ENCODE measurements at places on chromosomes 16 and 17.
A peak's percentile ranks its signal among the peaks of the same experiment; 100 is the strongest.

- no peak for DNase-seq
These were observed 46.1 kb upstream of the BPTF start for GRCh38 chr17:67779098-67779672.

GRCh38 chr16:66480265-66481080 is 53.4 kb downstream of the BEAN1 start:
- DNase-seq: no peak

DNA sequence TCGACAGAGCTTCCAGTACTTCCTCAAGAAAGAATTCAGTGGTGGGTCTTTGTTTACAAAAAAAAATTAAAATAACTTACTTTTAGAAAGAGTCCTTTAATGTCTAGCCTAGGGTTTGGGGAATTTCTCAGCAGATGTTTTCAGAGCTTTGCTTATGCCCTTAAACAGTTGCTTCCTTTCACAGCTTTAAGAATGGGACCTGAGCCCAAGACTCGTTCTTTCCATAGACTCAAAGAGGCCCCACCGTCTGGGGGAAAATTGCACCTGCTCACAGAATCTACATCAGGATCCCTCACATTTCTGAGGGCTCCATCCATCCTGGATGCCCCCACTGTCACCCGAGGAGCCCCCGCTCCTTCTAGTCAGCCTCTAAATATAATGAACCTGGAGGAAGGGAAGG is 60.0 kb downstream of the RGS9 start:
- no peak for DNase-seq

- DNase-seq: no peak
These were observed 35.8 kb downstream of the ST3GAL2 start for GRCh38 chr16:70402916-70403659.

GRCh38 chr17:78821961-78822360 is 18.7 kb downstream of the USP36 start:
- no peak for DNase-seq

GRCh38 chr17:37824534-37825485 is 80.0 kb upstream of the HNF1B start:
- no peak for DNase-seq

GRCh38 chr17:42720996-42721583 is 23.8 kb downstream of the EZH1 start:
- DNase-seq: peak; percentile 51

GRCh38 chr16:28878083-28878926 is at the start of gene ATP2A1:
ATP2A1 (plus strand) TSS chr16:28878488; CDS start chr16:28878672, 184 bp downstream.
- no peak for DNase-seq

GRCh38 chr17:80761110-80761871 is 216.7 kb downstream of the RPTOR start:
- no peak for DNase-seq

GRCh38 chr17:49000943-49001342 is 3.8 kb downstream of the IGF2BP1 start:
- DNase-seq: no peak

- DNase-seq: peak; percentile 99
These were observed 14.6 kb upstream of the CSNK1D start for GRCh38 chr17:82287868-82288801.

- DNase-seq: no peak
These were observed 119.8 kb downstream of the ANKRD11 start for GRCh38 chr16:89370601-89371000.

DNA sequence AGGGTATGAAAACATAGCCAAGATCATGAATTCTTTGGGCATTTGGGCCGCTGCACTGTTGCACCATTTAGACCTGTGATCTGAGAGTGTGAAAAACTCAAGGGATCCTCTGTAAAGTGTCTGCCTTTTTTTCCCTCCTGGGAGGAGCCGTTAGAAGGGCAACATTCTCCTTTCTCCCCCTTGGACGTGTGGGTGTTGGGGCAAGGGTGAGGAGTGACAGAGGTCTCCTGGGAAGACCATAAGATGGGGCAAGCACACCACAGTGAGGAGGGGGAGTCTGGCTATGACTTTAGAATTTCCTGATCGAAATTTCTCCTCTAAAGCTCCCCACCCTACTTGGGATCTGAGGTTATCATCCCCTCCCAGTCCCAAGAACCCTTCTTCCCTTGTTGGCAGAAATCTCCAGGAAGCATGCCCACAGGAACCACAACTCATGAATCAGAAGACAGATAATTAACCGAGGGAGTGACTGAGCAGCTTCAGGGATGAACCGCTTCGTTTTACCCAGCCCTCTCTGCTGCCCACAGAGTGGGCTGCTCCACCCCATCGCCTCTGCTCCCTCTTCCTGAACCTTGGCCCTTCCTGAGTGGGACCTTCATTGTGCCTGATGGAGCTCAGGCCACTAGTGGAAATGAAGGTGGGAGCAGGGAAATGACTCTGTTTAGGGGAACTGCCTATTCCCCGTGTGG is 4.2 kb downstream of the ITGB3 start:
- DNase-seq: no peak

GRCh38 chr16:64060631-64061030 is 1061.2 kb downstream of the CDH11 start:
- no peak for DNase-seq

- DNase-seq: no peak
These were observed 14.1 kb upstream of the NUDT16L1 start for GRCh38 chr16:4679156-4679849.

DNA sequence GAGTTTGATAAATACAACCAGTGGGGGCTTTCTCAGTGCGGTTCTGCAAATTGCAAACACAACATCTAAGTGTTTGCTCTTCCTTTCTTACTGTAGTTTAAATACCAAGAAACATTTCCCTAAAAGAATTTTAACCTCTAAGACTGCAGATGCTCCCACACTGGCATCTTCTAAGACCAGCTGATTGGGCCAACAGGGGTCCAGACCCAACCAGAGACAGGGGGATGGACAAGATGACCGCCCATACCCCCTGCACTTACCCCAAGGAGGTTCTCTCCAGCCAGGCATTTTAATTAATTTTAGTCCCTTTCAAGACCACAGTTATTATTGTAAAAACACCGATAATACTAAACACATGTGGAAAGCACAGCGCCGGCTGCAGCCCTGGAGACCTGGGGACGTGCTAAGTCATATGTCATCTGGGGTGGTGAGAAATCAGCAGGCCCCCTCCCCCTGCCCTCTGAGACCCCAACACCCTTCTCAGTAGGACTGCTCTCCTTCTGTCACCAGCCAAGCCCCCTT is 242.3 kb downstream of the SOX9 start:
- DNase-seq: no peak

GRCh38 chr17:7816926-7817642 is 16.9 kb upstream of the KDM6B start:
- DNase-seq: no peak

DNA sequence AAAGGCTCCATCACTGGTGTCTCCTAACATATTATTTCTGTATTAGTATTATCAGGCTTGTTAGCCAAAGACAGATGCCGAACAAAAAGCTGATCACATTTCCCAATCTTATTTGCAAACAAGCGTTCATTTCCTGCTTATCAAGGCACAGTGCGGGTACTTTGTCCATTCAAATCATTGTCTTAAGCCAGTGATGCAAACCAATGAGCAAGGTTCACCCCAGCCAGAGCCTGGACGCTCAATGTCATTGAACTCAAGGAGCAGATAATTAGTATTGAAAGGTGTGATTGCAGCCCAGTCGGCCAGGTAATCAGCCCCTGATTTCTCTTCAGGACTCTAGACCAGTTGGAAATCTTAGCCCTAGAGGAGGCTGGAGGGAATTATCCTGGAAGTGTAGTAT is 20.4 kb upstream of the SOX9 start:
- DNase-seq: no peak

DNA sequence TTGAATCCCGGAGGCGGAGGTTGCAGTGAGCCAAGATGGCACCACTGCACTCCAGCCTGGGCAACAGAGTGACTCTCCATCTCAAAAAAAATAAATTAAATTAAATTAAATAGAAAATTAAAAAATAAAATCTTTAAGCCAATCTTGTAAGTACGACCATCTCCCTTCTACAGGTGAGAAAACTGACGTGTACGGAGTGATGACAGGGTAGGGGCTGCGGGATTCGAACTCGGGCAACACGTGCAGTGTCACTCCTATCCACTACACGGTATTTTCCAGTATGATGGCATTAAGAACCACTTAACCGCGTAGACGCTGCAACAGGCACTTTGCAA is 762 bp downstream of the WDR59 start:
- no peak for DNase-seq

- DNase-seq: no peak
These were observed 19.6 kb downstream of the GLP2R start for GRCh38 chr17:9845306-9845705.

DNA sequence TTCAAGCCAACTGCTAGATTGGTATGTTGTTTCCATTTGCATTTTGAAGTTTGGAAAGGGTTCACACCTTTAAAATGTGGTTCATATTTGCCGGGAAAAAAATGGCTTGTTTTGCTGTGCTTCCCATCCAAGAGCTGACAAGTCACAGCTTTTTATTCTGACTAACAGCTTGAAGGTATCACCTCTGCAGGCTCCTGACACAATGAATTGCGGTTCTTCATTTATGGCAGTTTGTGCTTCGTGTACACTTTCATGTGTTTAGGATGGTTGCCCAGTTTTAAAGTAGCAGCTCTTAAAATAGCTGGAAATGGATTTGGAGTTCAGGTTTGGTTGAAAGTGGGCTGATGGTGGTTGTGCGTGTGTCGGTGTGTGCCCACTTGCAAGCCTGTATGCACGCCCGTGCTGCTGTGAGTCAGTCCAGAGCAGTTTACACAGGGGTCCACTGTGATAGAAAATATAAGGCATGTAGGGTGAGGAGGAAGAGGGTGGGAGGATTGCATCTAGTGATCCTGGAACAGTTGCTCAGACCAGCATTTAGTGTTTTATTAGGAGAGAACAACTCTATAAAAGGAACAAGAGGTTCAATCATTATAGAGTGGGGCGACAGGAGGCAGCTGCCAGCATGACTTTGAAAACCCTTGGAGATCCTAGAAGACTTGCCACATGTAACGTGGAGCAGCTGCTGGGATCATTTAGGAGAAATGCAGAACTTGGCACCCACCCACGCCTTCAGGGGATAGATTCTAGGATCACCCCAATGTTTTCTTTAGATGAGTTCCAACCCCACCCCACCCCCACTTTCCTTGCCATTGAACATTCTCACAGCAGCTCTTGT is 108.0 kb upstream of the TBX2 start:
- no peak for DNase-seq

- DNase-seq: no peak
These were observed 656 bp upstream of the FUS start for GRCh38 chr16:31179219-31179746.

DNA sequence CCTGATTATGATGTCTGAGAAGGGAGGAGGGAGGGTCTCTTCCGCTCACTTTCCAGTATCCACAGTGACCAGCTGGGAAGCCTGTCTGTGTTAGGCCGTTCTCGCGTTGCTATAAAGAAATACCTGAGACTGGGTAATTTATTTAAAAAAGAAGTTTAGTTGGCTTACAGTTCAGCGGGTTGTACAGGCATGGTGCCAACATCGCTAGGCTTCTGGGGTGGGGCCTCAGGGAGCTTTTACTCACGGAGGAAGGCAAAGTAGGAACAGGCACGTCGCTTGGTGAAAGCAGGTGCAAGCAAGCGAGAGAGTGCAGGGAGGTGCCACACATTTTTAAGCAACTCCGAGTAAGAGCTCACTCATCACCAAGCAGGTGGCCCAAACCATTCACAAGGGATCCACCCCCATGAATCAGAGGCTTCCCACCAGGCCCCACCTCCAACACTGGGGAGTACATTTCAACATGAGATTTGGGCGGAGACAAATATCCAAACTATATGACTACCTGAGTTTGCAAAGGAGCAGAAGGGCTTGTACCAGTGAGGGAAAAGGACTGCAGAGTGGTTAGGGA is 137.5 kb downstream of the CCDC182 start:
- no peak for DNase-seq

GRCh38 chr16:342455-343213 is 9.9 kb downstream of the AXIN1 start:
- DNase-seq: no peak

DNA sequence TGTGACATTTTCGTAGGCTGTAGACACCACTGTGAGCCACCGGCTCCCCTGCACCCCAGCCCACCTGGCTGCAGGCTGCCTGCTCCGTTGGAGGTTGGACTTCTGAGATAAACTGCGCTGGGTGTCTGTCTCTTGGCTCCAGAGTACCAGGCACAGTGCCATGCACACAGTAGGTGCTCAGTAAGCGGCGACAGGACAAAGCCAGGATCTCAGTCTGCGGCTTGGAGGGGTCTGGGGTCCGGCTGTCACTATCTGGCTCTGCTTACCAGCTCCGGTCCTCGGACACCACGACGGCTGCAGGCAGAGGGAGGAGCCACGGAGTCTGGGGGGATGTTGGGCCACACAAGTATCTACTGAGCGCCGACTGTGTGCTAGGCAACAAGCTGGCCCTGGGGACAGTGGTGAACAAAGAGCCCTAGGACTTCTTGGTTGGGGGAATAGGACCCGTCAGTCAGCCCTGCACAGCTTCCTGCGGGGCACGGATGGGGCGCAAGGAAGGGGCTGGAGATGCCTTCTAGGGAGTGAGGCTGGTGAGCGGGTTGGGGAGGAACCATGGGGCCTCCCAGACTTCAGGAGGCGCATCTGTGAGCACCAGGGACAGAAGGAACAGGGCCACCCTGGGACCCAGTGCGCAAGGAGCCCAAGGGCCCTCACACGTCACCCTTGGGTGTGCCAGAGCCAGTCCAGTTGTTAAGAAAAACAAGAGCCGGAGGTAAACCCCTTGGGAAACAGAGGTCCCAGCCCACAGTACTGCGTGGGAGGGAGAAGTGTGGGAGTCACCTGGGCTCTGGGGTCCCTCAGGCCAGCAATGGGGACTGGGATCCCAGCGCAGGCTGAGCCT is 17.3 kb downstream of the JPH3 start:
- DNase-seq: no peak

DNA sequence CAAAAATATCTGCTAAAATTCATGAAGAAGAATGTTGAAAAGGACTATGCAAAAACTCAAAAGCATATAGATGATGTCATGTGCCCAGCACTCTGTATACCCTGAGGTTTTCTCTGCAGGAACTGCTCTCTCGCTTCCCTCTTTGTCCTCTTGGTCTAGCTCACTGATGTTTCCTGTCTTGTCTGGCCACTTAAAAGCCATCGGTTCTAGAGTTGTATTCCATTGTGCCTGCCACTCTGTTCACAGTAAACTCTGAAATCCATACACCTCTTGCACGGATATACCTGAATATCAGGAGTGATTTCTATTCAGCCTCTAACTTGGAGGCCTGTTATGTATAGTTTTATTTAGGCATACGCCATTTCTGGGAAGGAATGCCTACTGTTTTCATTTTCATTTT is 101.0 kb upstream of the CNTNAP4 start:
- no peak for DNase-seq

DNA sequence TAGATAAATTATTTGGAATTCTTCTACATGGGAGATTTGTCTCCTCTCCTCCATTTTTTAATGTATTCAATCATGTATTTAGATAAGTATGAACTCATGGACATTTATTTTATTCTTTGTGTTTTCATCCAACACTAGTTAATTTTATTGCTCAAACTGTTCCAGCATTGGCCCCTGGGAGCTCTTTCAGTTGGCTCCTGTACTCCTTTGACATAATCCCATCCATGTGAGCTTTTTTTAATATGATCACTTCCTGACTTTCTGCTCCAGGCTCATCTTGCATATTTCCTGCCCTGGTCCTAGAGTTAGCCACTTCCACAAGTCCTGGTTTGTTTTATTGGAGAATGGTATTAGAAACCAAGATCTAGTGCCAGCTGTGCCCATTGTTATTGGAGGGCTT is 419.0 kb upstream of the CDH11 start:
- DNase-seq: no peak
